ENCODE measurements at places on chromosomes 1 and 21.

GRCh38 chr1:226883630-226884029 is 13.2 kb downstream of the PSEN2 start:
- no peak for DNase-seq

DNA sequence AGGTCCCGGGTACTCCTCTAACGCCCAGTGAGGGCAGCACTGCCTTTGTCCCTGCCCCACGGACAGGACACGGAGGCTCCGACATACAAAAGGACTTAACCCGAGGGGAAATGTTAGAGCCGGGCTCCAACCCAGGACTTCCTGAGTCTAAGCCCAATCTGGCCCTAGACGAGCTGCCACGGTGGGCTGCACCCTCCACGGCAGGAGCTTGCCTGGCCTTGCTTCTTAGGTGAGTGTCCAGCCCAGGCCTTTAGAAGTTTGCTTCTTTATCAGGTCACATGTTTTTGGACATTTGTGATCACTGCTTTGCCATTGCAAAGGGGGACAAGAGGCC is 11.0 kb upstream of the TMEM200B start:
- no peak for DNase-seq

- DNase-seq = peak; percentile 80
Measured at GRCh38 chr1:15674386-15675159, 9.5 kb upstream of the PLEKHM2 start.

GRCh38 chr1:24586970-24587820 is 31.3 kb downstream of the NCMAP start:
- peak; percentile 64 for DNase-seq

DNA sequence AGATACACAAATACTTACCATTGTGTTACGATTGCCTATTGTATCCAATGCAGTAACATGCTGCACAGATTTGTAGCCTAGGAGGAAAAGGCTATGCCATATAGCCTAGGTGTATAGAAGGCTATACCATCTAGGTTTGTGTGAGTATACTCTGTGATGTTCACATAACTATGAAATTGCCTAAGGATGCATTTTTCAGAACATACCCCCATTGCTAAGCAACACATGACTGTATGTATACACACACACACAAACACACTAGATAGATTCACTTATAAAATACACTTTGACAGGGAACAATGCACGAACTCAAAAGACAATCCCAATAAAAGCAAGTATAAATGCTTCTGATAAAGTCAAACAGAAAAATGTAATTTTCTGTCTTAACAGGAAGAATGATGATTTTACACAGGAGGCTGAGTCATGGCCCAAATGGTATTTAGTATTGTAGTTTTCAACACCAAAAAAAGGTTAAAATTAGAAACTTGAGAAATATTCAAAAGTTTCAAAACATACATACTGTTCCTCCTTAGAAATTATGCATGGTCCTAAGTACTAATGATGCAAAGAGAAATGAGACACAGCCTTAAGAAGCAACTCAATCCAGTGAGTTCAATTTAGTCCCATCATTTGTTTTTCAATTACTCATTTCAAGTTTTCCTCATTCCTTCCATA is 12.2 kb downstream of the FH start:
- DNase-seq = no peak

DNA sequence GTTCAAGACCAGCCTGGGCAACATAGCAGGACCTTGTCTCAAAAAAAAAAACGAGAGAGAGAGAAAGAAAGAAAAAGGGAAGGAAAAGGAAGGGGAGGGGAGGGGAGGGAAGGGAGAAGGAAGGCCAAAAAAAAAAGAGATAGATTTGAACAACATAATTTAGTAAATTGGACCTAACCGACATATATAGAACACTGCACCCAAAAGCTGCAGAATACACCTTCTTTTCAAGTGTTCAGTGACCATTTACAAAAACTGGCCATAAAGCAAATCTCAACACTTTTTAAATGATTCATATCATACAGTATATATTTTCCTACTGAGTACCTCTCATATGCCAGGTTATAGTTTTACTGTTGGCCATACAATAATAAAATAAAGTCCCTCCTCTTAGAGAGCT is 6.9 kb downstream of the TSTD1 start:
- DNase-seq = no peak

GRCh38 chr1:53257454-53258081 is 19.2 kb upstream of the MAGOH start:
- DNase-seq = no peak

DNA sequence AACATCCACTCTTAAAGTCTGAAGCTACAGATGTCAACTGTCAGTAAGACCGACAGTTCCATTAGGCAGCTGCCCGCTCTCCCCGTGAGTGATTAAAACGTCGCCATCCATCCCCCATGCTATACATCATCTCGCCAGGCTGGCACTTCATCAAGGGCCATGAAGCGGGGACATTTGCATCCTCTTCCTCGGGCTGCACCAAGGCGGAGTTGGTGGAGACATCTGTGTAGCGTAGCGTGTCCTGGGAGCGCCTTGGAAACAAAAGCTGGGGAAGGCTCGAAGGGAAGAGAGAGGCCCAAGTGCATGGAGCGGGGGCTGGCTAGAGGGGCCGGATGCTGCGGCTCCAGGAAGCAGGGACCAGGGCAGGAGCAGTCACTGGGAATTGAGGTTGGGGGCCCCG is 250.1 kb downstream of the KAZN start:
- DNase-seq = no peak

- peak; percentile 15 for DNase-seq
Measured at GRCh38 chr1:175078629-175079028, 11.0 kb downstream of the TNN start.

GRCh38 chr1:54273795-54274163 is 73.8 kb downstream of the MRPL37 start:
- no peak for DNase-seq

GRCh38 chr1:220767312-220768125 is 19.2 kb upstream of the MTARC1 start:
- no peak for DNase-seq

DNA sequence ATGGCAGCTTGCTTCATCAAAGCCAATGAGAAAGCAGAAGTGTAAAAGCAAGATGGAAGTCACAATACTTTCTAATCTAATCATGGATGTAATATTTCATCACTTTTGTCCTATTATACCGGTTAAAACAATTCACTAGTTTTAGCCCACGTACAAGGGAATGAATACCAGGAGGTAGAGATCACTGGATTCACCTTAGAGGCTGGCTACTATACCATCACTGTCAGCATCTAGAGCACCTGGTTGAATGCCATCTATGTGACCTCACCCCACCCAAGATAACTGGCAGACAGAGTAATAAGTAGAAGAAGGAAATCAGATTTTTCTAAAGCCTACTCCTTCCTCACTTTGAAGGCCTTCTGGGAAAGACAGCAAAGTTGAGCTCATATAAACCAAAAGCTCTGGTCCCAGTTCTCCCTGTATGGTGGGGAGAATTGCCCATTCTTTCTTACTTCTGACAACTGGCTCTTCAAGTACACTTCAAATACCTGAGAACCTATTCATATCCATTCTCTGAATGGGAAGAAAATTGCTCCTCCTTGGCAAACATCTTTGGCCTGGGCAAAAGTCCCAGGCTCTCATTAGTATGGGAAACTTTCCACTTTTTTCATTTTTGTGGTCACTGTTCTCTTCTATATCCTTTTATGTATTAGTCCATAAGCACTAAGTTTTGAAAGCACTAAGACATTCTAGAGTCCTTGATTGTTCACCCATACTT is 24.8 kb downstream of the HSD3B1 start:
- DNase-seq = no peak

DNA sequence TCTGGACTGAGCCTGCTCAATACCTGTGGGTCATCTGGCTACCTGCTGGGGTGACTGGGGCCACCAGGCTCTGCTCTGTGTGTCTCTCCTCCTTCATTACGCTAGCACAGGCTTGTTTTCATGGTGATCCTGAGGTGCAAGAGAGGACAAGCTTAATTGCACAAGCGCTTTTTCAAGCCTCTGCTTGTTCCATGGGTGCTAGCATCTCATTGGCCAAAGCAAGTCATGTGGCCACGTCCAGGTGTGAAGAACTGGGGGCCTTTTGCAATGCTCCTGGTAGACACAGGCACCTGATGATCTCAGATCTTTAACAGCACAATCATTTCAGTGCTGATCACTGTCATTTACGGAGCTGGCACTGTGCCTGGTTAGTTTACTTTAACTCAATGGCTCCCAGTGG is 114.6 kb downstream of the KAZN start:
- no peak for DNase-seq

DNA sequence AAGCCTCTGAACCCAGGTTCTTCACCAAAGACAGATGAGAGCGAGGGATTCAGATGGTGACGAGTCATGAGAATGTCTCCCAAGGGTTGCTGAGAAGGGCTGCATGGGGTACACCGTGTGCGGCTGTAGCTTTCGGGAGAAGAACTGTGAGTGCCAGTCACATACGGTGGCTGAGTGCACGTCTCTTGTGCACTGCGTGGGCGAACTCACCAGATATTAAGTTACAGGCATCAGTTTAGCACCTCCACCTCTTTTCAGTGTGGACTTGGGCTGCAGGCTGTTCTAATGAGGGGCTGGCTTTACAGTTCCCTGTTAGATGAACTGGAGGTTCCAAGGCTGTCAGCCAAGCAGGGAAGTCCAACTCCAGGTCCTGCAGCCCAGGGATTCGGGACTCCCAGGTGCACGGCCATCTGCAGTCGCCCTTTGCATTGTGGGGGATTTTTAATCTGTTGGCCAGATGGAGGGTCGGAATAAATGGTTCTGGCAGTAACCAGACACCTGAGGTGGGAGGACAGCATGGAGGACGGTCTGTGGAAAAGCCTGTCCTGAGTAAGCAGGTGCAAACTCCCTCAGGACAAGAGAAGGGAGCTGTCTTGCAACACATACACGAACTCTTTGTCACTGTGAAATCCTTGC is 26.5 kb upstream of the AVPR1B start:
- no peak for DNase-seq

- DNase-seq = no peak
Measured at GRCh38 chr1:86573763-86574484, 27.0 kb downstream of the CLCA4 start.

DNA sequence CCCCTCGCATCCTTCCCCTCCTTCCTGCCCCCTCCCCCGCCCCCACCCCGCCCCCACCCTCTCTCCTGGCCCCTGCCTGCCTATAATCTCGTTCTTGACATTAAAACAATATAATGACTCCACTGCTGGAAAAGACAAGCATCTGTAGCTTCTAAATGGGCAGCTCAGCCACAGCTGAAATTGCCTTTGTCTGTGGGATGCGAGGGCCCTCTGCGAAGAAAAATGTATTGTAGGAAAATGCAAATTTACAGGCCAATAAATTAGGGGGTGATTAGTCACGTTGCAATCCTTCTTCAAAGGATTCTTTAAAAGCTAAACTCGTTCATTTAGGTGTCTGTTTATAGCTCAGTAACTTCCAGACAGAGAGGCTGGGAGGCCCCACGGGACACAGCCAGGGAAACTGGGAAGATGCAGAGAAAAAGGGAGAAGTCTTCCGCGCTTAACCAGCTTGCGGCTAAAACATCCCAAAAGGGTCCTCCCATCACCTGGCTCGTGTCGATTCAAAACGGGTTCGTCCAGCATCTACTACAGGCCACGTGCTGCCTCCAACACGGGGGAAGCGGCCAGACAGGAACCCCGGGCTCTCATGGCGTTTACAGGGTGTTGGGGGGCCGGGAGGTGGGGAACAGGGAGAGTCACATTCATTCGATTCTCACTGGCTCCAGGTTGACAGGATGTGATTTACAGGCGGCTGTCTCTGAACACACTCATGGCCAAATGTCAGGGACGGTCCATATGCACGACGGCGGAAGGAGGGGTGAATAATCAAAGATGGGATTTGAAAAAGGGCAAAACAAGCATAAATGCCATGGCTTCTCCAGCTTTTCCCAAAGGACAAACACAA is 100.5 kb upstream of the ZBTB40 start:
- DNase-seq = no peak

- DNase-seq = no peak
Measured at GRCh38 chr1:239448911-239449310, 62.5 kb downstream of the CHRM3 start.

DNA sequence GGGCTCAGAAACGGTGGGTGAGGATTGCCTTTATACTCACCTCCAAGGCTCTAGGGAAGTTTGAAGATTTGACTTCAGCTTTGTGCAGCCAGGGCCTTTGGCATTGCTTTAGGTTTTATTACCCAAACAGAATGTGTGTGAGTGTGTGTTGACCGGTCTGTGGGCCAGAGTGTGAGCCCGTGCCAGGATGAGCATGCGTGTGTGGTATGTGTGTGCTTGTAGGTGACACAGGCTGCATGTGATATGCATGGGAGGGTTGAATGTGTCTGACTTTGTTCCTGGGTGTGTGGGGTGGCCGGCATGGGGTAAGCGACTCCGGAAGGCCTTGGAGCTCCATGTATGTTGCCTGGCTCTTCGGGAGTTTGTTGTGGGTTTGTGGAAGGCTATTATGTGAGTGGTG is 160.5 kb downstream of the FOXD2 start:
- no peak for DNase-seq

GRCh38 chr1:163083690-163084089 is 14.5 kb downstream of the RGS4 start:
- DNase-seq = no peak

GRCh38 chr1:228408869-228409805 is 2.5 kb upstream of the TRIM11 start:
- no peak for DNase-seq

- DNase-seq = peak; percentile 93
Measured at GRCh38 chr1:225866061-225866837, 15.9 kb downstream of the TMEM63A start.

DNA sequence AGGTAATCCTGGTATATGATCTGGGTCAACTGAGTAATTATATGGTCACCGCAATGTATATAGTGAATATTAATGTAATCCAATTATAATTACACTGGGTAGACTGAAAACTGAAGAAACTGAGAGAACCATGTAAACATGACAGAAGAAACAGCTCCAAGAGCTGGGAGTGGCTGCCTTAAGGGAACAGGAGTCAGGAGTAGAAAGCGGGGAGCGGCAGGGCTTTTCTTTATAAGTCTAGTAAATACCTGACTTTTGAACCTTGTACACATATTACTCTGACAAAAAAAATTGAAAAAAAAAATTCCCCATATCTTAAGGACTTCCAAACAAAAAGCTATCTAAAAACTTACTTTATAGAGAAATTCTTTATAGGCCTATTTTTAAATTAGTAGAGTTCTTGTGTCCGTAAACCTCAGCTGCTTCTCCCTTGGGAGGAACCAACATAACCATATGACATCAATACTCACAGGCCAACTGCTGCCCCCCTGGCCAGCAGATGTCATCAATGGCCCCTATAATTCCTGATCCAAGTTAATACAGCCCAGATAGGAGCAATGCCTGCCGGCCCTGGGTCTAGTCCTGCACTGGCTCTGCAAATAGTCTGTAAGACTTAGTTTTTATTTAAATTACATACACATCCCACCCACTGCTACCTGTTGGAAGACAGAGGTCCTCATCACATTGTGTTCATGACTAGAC is 33.8 kb downstream of the THAP3 start:
- DNase-seq = no peak
